ENCODE measurements at places on chromosomes 2 and 18.
A peak's percentile ranks its signal among the peaks of the same experiment; 100 is the strongest.

GRCh38 chr18:57249179-57249578 lies 102.3 kb downstream of the BOD1L2 start:
- no peak for DNase-seq

DNA sequence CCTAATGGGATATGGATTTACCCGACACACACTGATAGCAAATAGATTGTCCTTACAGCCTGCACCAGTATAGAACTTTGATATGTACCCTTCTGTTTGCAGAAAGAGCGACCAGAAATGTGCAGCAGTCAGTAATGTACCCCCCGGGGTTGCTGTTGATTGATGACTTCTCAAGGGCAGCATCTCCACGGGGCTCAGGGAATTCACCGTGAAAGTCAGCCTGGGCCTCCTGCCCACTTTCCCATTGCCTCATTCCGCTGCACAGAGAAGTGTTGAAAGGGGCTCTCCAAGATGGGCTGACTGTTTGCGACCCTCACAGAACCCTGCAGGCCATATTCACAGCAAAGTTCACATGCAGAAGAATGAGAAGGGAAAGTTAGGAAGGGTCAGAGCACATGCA lies 241.3 kb downstream of the PRKCE start:
- DNase-seq, result no peak

DNA sequence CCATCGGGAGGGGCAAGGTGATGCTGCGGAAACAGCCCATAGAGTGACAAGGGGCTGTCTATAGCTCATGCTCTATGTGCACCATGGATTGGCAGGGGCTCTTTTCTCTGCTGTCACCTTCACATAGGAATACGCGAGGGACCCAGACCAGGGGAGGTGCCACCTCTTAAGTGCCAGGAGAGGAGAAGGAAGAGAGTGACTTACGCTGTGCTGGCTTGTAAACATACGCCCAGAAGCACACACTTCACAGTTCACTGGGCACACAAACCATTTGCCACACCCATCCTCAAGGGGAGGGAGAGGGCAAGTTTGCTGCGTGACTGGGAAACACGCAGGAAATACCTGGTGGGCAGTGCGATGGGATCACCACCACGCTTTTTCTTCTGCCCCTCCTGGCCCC lies 65.1 kb upstream of the GPR45 start:
- no peak for DNase-seq

DNA sequence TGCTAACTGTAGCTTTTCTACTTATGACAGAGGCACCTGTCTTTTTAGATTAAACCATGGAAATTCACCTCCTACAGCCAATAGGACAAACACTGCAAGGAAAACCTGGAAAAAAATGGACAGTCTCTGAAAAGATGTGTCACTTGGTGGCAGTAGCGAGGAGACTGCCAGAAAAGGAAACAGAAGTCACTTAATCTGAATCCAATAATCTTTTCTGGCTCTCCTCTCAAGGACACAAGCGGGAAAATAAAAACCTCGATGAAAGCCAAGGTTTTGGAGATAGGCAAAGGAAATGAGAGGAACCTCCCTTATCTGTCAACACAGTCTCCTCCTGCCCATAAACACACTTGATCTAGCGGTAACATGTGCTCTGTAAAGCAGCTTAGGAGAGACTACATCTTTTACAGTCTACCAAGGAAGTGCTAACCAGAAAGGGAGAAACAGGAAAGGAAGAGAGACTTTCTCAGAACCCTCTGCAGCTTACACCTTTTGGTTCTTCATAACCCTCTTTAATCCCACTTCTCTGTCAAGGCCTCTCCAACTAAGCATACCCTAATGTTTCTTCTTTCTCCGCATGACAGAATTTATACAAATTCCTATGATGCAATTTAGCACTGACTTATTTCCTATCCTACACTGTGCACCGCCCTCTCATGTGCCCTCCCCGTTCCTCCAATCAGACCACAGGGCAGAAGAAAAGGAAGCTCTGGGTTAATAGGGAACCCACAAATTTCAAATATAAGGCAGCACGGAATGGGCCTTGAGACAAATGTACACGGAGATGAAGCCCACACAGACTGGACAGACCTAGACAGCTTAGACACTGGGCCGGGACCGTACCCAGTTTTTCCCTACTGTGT lies 52.8 kb downstream of the CLASP1 start:
- no peak for DNase-seq

GRCh38 chr18:11862468-11863137 lies 11.4 kb downstream of the CHMP1B start:
- no peak for DNase-seq

DNA sequence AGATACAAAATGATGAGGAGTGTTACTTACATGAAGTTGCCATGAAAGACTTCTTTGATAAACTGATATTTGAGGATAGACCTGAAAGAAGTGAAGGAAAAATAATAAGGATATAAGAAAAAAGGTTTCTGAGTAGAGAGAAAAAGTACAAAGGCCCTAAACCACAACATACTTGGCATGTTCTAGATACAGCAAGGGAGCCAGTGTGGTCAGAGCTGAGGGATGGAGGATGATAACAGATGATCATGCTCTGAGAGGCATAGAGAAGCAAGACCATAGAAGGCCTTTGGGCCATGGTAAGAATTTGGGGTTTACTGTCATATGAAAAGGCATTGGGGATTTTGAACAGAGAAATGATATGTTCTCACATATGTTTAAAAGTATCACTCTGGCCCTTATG lies 424.1 kb upstream of the CHST9 start:
- DNase-seq, result peak; percentile 24

DNA sequence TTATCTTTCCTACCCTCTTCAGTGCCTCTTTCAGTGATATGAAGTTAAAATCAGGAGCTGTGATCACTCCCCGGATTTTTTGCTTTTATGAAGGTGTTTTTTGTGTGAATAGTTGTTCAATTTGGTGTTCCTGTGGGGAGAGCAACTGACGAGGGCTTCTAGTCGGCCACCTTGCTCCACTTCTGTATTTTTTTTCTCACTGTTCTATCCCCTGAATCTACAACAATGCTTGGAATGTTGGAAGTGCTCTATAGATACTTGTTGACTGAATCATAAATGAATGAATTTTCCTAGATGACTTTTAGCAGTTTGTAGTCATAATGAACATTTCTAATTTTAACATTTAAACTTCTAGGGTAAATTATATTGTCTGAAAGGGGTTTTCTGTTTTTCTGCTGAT lies 247.3 kb downstream of the ZNF385B start:
- DNase-seq, result no peak

GRCh38 chr2:85578243-85579180 lies 1.1 kb downstream of the VAMP8 start:
- DNase-seq, result no peak

GRCh38 chr18:55787536-55788073 lies 199.6 kb upstream of the TCF4 start:
- no peak for DNase-seq

GRCh38 chr2:227861011-227861410 lies 10.4 kb upstream of the DAW1 start:
- no peak for DNase-seq

DNA sequence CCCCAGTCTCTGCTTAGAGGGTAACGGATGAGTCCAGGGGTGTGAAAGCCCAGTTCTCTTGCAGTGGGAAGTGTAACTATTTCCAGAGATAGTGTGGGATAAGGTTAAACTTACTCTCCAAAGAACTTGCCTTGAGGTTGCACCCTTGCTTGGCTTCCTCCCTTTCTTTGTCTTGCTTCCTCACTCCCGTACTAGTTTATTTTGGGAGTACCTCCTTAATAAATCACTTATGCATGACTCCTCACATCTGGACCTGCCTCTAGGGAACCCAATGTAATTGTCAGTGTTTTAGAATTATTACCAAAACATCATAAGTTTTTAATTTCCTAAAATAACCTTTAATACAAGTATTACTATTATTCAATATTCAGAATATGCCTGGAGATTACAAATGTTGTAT lies 35.2 kb downstream of the CPO start:
- DNase-seq, result no peak

DNA sequence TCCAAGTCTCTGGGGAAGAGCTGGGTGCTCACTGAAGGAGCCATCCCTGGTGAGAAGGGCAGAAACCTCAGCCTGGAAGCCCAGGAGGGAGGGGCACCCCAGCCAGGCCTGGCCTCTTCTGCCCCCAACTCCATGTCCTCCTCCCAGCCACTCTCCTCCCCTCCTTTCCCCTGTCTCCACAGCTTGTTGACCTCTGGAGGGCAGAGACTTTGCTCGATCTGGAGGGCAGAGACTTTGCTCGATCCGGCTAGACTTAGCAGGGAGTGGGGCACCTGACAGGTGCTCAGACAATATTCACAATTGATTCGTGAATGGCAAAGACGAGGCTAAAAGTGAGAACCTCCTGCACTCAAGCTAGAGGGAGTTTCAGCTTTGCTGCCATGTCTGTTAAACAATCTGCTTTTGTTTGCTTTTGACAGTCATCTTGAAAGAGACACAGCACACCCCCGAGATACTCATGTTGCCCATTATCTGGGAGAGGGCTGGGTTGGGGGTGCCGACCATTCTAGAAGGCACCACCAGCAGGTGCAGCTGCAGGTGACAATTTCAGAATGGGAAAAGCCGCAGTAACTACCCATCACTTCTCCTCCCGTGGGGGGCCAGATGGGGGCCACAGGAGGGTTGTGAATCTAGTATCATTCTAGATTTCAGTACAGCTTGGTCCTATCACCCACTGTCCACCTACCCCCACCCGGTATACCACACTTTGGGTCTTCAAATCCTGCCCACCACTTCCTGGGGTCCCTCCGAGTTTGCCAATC lies 54.8 kb downstream of the DNMT3A start:
- DNase-seq, result no peak

DNA sequence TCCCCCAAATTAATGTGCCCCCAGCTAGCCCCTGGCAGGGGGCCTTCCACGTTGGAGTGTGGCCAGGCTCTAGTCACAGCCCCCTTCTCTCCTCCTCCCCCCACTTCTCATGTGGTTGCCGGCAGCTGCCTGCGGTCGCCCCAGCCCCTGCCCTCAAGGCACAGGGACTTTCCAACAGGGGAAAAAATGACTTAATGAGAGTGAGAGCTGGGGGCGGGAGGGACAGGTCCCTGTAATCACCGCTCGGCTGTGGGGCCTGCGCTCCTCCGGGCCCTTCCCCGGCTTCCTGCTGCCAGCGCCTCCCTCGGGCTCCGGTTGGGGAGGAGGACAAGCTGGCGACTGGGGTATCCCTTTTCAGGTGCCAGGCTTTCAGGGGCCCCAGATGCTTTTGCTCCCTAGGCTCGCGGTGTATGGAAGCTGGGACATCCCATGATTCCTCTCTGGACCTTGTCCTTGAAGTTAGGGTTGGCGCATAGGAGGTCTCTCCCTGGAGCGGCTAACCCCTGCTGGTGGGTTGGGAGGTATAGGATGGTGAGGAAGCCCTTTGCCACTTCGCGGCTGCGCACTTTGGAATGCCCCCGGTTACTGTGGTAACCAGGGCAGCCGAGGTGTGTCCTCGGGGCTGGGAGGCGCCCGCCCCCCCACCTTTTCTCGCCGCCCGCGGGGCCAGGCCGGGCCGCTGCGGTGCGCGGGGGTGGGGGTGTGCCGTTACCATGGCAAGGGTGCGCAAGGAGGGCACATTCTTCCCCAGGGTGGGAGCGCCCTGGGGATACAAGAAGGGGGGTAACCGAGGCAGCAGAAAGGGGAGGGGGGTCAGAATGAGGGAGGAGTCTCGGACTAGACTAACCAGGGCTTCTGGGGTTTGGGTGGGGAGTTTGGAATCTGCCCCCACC lies 16.1 kb downstream of the WNT10A start:
- DNase-seq, result no peak

- no peak for DNase-seq
These were observed 195.4 kb upstream of the ARL4C start for GRCh38 chr2:234691968-234692955.

DNA sequence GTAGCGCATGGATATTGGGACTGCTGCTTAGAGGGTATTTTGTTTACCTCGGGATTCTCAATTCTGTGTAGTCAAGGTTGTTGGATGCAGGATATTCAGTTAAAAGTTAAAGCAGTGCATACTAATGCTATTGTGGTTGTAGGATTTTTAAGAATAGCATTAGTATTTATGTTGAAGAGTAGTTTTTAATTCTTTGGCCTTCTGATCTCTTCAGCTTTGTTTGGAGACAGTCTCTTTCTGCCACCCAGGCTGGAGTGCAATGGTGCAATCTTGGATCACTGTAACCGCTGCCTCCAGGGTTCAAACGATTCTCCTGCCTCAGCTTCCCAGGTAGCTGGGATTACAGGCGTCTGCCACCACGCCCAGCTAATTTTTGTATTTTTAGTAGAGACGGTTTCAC lies 1.5 kb downstream of the RHBDD1 start:
- no peak for DNase-seq

- DNase-seq, result no peak
These were observed 49.5 kb downstream of the IKZF2 start for GRCh38 chr2:213101692-213102460.

- no peak for DNase-seq
These were observed 297.7 kb downstream of the NCKAP5 start for GRCh38 chr2:133270550-133270949.

- no peak for DNase-seq
These were observed 129.1 kb downstream of the ARHGAP15 start for GRCh38 chr2:143258126-143258892.

DNA sequence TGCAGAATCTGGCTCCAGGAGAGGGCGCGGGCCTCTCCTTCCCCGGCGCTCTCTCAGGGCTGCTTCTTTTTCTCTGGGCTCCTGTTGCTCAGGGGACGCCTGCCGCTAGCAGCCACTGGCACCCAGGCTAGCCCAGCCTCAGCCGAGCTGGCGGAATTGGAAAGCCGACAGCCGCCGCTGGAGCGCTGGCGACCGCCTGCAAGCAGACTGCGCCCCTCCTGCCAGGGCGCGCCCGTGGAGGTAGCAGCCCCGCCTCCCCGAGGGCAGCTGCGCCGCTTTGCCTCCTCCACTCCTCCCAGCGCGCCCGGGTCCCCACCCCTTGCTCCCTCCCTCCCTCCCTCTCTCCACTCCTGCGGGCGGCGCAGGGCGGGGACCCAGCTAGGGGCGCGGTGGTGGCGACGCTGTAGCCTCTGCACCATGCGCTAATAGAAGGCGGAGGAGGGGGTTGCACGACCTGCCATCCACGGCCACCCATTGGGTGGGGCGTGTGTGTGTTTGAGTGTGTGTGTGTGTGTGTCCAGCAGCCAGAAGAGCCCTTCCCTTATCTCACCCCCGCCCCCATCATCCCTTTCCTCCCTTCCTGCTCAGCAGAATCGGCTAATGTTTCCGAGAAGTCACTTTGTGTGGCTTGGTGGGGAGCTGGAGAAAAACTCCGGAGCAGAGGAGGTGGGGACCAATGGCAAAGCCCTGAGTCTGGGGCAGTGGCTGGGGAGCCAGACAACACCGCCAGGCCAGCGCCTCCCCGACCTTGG lies at the start of gene SCN9A:
Gene SCN9A, minus strand, starts transcription at position 209 of the 752 bp plus-strand sequence. CDS start 64,188 bp downstream, outside the sequence.
- DNase-seq, result no peak

- peak; percentile 85 for DNase-seq
These were observed 168.6 kb downstream of the ETAA1 start for GRCh38 chr2:67565761-67566160.

- no peak for DNase-seq
These were observed 307.9 kb downstream of the TXNL1 start for GRCh38 chr18:56330366-56331110.

- DNase-seq, result no peak
These were observed 307.8 kb downstream of the CYP26B1 start for GRCh38 chr2:71839826-71840225.

GRCh38 chr2:184336688-184337087 lies 261.6 kb upstream of the ZNF804A start:
- no peak for DNase-seq

Data from non-pigmented ciliary epithelial cell (primary cell).